ENCODE measurements at places on chromosomes 16 and 17.

GRCh38 chr16:27199235-27199586 is 4.1 kb upstream of the KDM8 start:
- DNase-seq: no peak

DNA sequence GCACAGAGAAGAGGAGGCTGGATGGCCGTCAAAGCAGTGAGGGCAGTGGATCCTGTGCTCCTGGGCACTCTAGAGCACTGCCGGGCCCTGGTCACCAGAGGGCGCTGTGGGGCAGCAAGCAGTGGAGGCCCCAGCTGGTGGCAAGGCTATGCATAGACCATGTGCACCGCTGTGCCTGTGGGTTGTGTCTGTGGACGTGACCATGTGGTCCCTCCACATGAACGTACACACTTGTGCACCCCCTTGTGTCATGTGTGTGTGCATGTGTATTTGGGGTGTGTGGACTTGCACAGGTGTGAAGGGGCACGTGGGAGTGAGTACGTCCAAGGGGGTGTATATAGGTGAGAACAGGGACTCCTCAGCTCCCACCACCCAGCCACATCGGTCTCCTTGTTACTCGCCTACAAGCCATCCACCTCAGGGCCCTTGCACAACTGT is 4.4 kb upstream of the MAP2K3 start:
- peak; percentile 90 for DNase-seq

DNA sequence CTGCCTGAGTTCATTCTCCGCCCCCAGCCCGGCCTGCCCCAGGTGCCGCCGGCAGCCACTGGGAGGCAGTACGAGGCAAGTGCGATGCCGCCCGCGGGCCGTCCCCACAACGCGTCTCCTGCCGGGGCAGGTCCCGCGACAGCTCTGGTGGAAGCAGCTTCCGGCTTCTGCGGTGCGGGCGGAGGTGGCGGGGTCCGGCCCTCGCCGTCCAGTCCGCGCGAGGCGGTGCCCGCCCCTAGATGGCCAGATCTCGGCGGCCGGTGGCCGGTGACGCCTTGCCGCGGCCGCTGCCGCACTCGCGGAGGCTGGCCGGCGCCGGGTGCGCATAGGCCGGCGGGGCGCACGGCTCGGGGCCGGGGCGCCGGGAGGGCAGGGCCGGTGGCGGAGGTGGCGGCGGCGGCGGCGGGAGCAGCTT is 1.8 kb downstream of the GJD3 start:
- DNase-seq: peak; percentile 83

GRCh38 chr17:42819939-42820535 is 4.0 kb downstream of the BECN1 start:
- DNase-seq: peak; percentile 77

GRCh38 chr17:36730857-36731490 is 129.6 kb downstream of the MRM1 start:
- DNase-seq: no peak

DNA sequence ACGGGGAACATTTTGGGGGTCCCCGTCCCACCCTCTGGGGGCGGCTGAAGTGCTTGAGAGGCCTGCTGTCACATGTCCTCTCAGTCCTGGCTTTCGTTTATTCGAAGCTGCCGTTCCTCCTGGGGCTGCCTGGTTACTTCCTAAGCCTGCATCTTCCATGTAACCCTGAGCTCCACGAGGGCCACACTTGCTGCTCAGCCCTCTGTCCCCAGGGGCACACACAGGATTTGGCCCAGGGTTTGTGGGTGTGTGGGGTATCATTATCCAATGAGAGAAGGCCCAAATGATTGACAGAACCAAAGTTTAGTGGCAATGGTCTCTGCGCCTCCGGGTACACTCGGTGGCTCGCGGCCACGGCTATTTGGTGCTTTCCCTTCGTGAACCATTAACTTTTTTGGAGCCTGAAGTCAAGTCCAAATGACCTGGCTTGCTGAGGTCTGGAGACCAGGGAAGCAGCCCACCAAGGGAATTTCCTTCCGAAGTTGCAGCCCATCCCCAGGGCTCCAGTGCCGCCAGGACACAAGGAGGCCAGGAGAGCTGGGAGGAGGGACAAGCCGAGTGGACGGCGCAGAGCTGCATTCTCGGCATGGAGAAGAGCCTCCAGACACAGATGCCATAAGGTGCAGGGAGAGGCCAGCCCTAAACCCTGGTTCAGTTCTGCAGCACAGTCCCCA is 131.4 kb upstream of the FOXF1 start:
- no peak for DNase-seq
